CD4-positive, CD25-positive, alpha-beta regulatory T cell (primary cell): ENCODE measurements at places on chromosomes 6 and 20.
A peak's percentile ranks its signal among the peaks of the same experiment; 100 is the strongest.

- DNase-seq: no peak
These were observed 277.9 kb upstream of the IRAK1BP1 start for GRCh38 chr6:78589436-78589835.

- no peak for DNase-seq
These were observed 377.5 kb upstream of the IRAK1BP1 start for GRCh38 chr6:78489874-78490273.

- DNase-seq: no peak
These were observed 129.1 kb downstream of the SLC24A3 start for GRCh38 chr20:19341348-19342053.

DNA sequence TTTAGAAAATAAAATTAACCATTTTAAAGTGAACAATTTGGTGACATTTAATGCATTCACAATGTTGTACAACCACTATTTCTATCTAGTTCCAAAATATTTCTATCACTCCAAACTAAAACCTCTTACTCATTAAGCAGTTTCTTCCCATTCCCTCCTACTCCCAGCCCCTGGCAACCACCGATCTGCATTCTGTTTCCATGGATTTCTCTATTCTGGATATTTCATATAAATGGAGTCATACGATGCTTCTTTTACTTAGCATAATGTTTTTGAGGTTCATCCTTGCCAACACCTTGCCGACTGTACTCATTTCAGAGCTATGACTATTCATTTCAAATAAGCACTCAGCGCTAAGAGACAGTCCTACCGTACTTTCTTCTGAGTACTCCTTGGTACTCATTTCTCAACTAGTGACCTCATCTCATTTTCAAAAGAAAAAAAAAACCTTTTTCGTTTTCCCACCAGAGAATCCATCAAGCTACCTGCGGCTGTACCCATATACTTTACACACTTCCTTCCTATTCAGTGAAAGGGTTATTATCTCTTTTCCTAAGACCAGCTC lies 259.2 kb downstream of the UTRN start:
- DNase-seq: no peak

- DNase-seq: no peak
These were observed 75.8 kb downstream of the LAMP5 start for GRCh38 chr20:9590189-9590588.

- no peak for DNase-seq
These were observed 7.2 kb downstream of the ATRN start for GRCh38 chr20:3477861-3478544.

DNA sequence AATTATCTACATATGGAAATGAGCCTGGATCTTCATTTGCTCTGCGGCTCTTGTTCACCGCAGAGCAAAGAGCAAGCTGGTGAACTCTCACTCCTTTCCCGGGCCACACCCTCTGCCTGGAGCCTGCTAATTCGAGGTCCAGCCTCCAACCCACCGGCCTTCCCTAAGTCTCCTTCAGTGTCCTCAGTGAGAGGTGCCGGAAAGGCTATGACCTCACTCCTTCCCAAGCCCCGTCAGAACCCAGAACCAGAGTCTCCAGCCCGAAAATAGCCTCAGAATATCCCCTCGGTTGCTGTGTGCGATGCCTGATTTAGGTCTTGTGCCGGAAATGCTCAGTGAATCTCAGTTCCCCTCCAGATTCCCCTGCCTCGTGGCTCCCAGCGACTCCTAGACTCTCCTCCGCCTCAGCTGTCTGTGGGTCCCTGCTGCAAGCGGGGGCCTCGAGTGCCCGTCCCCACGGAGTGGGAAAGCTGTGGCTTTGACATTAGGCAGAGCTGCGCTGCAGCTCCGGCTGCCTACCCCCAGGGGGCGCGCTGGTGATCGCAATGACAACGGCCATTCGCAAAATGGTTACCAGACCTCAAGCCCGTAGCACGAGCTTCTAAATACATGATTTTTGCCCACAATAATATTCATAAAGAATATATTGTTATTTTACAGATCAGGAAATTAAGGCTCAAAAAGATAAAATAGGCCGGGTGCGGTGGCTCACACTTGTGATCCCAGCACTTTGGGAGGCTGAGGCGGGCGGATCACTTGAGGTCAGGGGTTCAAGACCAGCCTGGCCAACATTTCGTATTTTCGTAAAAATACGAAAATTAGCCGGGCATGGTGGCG lies 4.1 kb upstream of the BNIP5 start:
- peak; percentile 68 for DNase-seq

- DNase-seq: no peak
These were observed 5.9 kb downstream of the IP6K3 start for GRCh38 chr6:33740794-33741193.

DNA sequence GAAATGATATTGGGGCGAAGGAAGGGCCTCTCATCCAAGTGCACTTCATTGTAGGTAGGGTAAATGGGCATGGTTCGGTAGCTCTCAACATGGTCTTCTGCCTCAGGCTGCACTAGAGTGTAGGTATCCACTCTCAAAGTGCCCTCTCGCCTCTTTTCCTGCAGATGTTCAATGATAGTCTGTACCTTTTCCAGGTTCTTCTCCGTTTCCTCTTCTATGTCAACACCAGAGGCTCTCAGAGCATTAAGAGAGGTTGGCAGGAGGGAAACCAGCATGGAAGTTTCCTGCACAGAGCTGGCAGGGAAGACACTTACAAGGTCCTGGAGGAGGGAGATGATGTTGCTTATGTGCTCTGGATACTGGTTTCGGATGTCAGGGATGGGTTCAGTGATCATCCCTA lies 7.1 kb downstream of the ZNFX1 start:
- no peak for DNase-seq

DNA sequence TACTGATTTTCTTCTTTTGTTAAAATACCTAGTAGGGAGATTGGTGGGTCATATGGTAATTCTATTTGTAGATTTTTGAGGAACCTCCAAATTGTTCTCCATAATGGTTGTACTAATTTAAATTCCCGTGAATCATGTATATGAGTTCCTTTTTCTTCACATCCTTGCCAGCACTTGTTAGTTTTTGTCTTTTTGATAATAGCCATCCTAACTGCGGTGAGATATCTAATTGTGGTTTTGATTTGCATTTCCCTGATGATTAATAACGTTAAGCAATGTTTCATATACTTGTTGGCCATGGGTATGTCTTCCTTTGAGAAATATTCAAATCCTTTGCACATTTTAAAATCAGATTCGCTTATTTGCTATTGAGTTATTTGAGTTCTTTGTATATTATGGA lies 110.9 kb downstream of the JAG1 start:
- no peak for DNase-seq

GRCh38 chr20:26216025-26216424 lies 519.4 kb upstream of the ZNF337 start:
- no peak for DNase-seq

- no peak for DNase-seq
These were observed 84.3 kb downstream of the FILIP1 start for GRCh38 chr6:75409286-75409685.

GRCh38 chr6:91433660-91434534 lies 847.0 kb upstream of the MAP3K7 start:
- DNase-seq: no peak

GRCh38 chr6:151627689-151628444 lies 134.1 kb downstream of the CCDC170 start:
- DNase-seq: no peak

GRCh38 chr20:44083220-44083933 lies 103.6 kb downstream of the JPH2 start:
- DNase-seq: no peak

DNA sequence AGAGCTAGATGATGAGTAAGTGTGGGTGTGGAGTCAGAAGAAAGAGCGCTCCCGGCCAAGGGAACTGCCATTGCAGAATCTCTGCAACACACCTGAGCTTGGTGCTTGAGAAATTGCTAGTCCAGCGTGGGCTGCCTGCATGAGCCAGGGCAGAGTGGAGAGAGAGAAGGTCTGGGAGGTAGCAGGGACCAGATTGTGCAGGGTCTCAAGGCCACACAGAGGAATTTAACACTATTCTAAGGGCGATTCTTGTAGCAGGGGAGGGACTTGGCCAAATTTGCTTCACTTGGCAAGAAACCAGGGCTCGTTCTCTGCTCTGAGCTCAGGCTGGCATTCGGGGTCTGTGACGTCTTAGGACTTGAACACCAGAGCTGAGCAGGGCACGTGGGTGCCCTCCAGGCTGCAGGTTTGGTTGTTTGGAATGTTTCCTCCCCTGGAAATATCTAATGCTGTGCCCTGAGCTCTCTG lies 53.5 kb downstream of the BCAS4 start:
- DNase-seq: no peak

GRCh38 chr6:105985816-105986632 lies 100.1 kb upstream of the PRDM1 start:
- peak; percentile 42 for DNase-seq

DNA sequence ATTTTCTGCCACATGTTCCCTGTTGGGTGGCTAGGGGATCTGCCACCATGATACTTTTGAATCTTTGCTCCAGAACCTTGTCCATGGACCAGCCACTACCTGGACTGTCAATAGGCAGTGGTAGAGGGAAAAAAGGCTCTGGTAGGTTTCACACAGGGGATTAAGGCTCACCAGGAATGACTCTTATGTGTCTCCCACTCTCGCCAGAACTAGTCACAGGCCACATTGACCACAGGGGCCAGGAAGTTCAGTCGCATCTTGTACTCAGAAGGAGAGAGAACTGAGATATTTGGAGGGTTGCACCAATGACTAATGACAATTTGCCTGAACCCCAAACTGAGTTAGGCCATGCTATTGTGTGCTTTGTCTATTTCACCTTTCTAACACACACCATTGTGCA lies 23.6 kb upstream of the APCDD1L start:
- no peak for DNase-seq

- DNase-seq: no peak
These were observed 74.0 kb upstream of the XRN2 start for GRCh38 chr20:21229163-21229562.

DNA sequence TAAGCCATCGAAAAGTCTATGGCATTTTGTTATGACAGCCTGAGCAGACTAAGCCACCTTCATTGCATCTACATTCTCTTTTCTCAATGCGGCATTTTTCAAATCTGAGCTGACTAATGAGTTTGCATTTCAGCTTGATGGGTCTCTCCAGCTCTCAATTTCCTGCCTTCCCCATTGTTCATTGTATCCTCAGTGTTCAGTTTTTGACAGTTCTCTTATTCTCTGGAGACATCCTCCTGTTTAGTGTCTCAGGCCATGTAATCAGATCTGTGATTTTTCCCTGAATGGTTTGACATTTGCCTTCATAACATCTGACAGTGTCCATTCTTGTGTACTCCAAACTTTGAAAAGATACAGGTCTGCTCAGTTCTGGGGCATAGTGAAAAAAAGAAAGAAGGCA lies 27.9 kb upstream of the MCM3 start:
- DNase-seq: no peak

GRCh38 chr20:62900692-62901584 lies 25.4 kb downstream of the DIDO1 start:
- DNase-seq: no peak

DNA sequence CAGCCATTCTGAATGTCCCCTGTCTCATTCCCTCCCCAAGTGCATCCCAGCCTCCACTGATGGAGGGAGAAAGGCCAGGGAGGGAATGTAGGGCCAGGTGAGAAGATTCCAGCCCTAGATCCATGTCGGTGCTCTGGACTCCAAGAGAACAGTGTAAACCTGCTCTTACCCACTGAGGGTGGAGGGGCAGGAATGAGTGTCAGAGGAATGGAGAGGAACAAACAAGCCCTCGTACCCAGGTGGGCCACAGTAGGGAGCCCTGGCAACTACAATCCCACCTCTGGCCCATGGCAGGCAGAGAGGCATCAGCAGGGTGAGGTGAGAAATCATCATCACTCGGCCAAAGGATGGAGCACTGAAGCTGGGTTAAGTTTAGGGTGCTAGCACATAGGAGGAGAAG lies 54.6 kb downstream of the STAU1 start:
- no peak for DNase-seq

GRCh38 chr6:35603326-35604202 lies 85.2 kb downstream of the FKBP5 start:
- DNase-seq: no peak

DNA sequence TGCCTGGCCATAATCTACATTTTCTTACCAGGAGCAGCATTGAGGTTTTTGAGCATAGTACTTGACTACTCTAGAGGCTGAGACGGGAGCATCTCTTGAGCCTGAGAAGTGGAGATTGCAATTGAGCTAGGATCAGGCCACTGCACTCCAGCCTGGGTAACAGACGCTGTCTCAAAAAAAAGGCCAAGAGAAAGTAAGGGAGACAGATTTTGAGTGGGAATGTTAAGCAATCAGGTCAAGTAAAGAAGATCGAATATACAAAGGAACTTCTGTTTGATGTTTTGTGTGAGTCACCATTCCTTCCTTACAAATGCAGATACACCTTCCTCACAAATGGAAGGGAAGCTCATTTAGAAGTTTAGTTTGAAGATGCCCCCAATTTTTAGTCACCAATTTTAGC lies 4.4 kb downstream of the PNRC1 start:
- DNase-seq: peak; percentile 14

DNA sequence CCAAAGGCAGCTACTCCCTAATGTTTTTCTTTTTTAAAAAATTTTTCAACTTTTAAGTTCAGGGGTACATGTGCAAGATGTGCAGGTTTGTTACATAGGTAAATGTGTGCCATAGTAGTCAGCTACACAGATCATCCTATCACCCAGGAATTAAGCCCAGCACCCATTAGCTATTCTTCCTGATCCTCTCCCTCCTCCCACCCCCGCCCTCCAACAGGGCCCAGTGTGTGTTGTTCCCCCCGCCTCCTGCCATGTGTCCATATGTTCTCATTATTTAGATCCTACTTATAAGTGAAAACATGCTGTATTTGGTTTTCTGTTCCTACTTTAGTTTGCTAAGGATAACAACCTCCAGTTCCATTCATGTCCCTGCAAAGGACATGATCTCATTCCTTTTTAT lies 12.4 kb downstream of the TRIM15 start:
- no peak for DNase-seq

- peak; percentile 79 for DNase-seq
These were observed 235.2 kb upstream of the TAB2 start for GRCh38 chr6:149082320-149082719.

DNA sequence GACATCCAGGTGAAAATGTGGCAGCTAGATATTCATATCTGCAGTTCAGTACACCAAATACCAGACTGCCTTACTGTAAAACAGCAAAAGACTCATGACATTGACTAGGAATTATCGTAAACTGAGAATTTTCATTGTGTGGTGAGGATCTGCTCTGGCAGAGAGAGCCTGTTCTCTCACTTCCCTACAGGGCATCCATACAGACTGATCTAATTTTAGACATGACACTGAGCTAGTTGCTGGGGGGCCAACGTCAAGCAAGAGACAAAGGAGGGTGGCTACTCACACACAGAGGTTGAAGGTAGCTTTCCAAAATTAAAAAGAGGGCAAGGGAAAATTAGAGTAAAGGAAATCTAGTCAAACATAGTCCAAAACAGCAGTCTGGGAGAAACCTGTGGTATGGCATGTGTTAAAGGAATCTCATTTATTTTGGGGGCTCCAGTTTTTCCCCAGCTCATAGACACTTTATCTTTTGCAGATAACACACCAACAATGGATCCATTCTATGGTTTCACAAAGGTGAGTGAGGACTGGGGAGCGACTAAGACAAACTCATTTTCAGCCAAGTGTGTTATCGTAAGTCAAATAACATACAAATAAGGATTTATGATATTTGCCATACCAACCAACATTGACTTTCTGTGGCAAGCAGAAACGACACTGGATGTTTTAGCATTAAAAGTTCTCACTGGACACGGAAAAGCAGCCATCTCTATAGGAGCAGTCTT lies 36.6 kb upstream of the NHSL1 start:
- DNase-seq: no peak

- peak; percentile 27 for DNase-seq
These were observed 48.2 kb upstream of the ARG1 start for GRCh38 chr6:131524695-131525336.
